ENCODE measurements at places on chromosomes 5 and 9.
A peak's percentile ranks its signal among the peaks of the same experiment; 100 is the strongest.

DNA sequence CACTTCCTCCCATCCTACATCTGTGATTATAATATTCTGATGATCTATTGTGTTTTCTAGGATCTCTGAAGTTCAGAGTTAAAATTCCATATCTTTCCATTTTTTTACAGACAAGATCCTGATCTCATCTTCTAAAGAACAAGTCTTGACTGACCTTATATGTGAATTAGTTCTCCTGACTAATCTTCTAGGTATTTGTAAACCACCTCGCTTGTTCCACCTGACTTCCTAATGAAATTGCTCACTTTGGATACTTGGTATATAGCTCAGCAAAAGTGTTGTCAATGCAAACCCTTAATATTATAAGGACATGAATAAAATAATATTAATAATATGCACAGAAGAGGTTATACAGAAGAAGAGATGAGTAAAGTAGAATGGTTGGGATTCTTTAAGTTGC, 68.2 kb upstream of the NR4A3 start:
- DNase-seq = no peak

- DNase-seq = no peak
Observed at GRCh38 chr5:76446776-76447175, 43.7 kb downstream of the IQGAP2 start.

DNA sequence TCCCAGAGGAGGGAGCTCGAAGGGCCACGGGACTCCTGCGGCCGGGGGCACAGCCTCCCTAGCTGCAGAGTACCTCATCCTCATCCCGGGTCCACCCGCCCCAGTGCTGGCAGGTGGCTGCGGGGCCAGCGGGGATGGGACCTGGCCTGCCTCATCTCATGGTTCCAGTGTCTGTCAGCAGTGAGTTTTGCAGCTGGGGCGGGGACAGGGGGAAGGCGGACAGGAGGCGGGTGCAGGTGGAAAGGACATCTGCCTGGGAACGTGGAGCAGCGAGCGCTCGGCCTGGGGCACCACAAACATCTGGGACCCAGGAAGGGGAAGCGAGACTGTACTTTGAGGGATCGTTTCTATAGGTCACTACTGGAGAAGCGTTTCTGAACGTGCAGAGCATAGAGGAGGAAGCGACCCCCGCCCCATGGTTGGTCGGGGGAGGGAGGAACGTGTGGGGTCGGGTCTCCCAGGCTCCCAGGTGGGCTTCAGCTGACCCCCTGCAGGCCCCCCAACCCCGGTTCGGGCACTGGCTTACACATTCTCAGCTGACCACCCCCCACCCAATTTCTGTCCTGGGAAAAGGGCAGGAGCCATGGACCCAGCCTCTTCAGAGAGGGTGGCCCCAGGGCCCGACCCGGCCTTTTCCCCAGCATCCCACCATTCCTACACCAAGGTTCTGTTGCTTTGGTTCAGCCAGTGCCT, 56.5 kb upstream of the NOTCH1 start:
- no peak for DNase-seq

- no peak for DNase-seq
Observed at GRCh38 chr9:113238859-113239232, 17.5 kb downstream of the SLC31A1 start.

- peak; percentile 44 for DNase-seq
Observed at GRCh38 chr5:16456103-16456832, 9.3 kb downstream of the ZNF622 start.

GRCh38 chr5:180472269-180472668, 21.9 kb upstream of the CNOT6 start:
- no peak for DNase-seq
